Posterior vena cava (tissue), 2 donors: ENCODE measurements at places on chromosomes 12 and 14. TPM values are rescaled to one million over a fixed set of nuclear protein-coding genes. Genes with fewer than 3 reads are reported as not detected.
A peak's percentile ranks its signal among the peaks of the same experiment; 100 is the strongest.

CFL2 gene
- 289 TPM for total RNA-seq

DNA sequence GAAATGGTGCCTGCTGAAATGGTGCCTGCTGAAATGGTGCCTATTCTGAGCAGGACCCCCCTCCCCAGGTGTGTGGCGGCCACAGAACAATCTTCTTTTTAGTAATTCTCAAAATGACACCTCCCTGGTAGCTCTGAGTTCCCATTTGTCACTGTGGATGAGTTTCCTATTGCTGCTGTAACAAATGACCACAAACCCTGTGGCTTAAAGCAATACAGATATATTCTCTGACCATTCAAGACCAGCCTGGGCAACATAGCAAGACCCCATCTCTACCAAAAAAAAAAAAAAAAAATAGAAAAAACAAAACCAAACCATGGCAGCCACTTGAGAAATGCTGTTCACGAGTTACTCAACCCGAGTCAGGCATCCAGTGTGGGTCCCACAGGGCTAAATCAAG, 7.9 kb downstream of the ACADS start:
- DNase-seq = no peak

- DNase-seq = peak; percentile 85
Observed at GRCh38 chr12:113097716-113098440, 37.7 kb downstream of the RASAL1 start.

DNA sequence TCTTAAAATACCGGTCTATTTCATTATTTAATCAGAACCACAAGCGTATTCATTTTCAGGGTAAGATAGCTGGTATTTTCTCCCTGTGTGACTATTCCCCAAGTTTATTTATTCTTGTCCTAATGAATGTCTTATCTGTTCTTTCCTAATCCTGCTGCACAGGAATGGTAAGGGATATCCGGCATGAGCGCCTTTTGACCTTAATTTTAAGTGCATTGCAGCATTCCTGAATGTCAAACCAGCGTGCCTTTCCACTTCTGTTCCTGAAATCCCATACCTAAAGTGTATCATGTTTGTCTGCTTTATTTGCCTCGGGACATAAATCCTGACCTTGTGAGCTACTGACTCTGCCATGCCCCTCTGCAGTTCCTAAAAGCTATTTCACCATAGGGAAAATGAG, 1713.2 kb upstream of the FLRT2 start:
- no peak for DNase-seq

DNA sequence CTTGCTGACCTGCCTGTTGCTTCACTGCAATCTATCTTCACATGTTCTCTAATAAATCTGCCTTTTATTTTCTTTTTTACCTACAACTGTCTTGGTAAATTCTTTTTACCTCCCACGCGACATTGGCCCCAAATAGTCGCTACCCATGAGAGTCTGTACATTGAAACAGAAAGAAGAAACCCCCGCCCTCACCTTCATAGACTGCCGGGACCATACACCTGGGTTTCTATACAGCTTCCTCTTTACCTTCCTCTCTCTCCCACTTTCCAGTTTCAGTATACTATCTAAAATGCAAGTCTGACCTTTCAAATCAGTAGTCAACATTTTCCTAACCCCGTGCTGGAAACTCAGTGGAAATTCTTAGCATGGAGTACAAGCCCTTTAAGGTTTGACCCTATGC, 4.8 kb downstream of the SLC8A3 start:
- no peak for DNase-seq
